NCI-H187 (cell line): ENCODE measurements at places on chromosomes 6 and 20.
A peak's percentile ranks its signal among the peaks of the same experiment; 100 is the strongest.

- no peak for DNase-seq
Measured at GRCh38 chr20:38298768-38299288, 5.1 kb upstream of the BPI start.

- DNase-seq, result no peak
Measured at GRCh38 chr6:166778776-166779175, 151.7 kb upstream of the RPS6KA2 start.

DNA sequence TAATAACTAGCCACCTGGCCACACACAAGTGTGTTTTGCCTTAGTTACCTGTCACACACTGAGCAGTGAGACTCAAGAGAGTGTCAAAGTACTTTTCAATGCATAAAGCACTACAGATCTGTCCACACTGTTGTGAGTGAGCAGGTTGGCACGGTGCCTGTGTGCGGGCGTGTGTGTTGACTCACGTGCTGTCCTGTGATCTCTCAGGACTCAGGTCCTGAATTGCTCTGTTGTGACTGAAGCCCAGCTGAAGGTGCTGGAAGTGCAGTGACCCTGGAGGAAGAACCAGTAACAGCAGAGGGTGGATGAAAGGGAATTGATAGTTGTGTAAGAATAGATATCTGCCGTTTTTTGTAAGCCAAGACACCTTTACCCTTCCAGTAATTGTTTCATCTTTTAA lies 18.3 kb downstream of the SLC16A10 start:
- DNase-seq, result peak; percentile 6

DNA sequence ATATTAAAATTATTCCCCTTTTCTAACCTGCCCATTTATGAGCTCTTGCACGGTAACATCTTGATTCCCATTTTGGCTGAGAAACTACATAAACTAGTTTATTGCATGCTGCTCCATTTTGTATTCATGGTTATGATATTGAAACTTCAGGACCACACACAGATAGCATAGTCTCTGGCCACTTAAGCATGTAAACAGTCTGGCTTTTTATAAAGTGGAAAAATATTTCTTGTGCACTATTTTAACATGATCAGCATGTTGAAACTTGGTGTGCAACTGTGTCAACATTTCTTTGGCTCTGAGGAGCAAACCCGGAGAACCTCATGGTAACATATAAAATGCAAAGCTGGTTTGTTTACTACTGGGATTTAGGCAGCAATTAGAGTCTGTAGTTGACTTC lies 70.7 kb downstream of the SLX4IP start:
- no peak for DNase-seq

- DNase-seq, result no peak
Measured at GRCh38 chr20:25453035-25453810, 45.8 kb downstream of the GINS1 start.

DNA sequence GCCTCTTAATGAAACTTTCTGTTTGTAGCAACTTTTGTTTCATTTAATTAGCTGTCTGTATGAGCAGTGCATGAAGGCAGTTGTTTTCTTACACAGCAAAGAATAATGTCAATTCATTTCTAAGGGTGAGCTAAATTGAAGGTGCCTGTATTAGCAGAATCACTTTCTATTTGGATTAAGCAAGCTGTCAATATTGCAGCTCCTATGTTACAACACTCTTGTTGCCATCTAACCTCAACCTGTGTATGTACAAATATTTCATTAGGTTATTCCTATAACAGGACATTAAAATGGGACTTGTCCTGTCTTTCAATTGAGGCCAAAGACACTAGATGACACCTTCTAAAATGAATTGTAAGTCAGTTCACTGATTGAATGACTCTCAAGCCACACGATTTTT lies 647.5 kb downstream of the UTRN start:
- no peak for DNase-seq

- no peak for DNase-seq
Measured at GRCh38 chr6:34052071-34052825, 93.6 kb downstream of the GRM4 start.

GRCh38 chr6:34484899-34485298 lies 19.0 kb downstream of the PACSIN1 start:
- DNase-seq, result no peak
